OCI-M1 (cell line): ENCODE measurements at places on chromosomes 4 and X.

- DNase-seq: peak; percentile 49
These were observed 16.5 kb downstream of the GAK start for GRCh38 chr4:915595-915994.

DNA sequence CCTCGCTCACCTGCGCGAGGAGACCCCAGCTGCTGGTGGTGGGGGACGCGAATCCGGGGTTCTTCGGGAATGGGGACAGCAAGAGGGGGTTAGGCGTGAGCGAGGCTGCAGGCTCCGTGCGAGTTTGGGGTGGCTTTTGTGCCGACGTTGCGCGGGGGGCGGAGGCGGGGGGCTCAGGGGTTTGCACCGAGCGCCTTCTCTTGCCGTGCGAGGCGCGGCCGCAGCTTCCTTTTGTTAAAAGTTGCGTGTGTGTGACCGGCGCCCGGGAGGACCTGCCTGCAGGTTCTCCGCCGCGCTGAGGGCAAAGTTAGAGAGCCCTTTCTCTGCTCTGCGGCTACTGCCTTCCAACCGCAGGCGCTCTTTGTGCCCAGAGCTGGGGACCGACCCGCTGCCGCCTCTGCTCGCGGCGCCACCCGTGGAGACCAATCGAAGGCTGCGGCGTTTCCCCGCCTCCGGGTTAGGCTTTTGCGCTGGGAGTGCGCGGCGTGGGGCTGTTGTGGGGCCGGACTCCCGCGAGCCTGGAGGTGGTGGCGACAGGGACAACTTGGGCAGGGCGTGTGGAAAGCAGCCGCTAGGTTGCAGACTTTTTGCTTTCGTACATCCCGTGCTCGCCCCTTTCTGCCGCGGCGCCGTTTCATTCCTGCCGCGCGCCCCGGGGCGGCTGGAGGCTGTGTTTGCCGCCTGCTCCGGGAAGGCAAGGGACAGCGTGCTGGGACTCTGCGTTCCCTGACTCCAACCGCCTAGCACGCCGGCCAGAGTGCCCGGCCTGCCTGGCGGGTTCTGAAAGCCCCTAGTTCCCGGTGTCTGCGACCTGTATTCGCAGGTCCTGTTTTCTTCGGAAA lies 716 bp downstream of the KIT start:
- peak; percentile 72 for DNase-seq

DNA sequence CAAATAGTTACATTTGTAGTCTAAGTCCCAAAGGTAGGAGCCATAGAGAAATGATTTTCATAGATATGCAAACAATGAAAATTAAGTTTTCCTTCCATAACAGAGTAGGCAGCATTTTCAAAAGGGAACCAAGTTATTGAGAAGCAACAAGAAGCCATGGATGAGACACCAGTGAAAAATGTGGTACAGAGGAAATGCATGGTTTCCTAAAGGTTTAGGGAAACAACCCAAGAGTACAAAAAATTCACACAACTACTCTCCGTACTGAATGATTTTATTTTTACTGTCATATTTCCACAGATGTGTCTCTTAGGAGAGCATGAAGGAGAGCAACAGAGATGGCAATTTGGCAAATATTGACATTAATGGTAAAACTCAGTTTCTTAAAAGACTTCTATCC lies 1408.9 kb upstream of the PCDH7 start:
- DNase-seq: no peak

- DNase-seq: no peak
These were observed 2.2 kb downstream of the SLIT2 start for GRCh38 chr4:20253735-20254409.

DNA sequence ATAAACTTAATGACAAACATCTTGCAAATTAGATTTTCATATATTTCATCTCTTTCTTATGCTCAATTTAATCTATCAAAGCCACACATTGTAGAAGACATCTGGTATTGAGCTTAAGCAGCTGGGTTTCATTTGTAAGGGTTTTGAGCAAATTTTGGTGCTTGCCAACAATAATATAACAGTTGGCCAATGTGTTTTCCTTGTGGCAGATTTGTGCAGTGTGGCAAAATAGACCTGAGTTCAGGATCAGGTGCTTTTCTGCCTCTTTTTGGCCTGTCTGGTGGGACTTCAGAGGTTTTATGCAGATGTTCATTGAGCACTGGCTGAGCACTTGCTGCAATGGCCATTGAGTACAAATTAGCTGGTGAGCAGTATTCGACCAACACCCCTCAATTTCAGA lies 301.9 kb downstream of the BMPR1B start:
- no peak for DNase-seq

- DNase-seq: no peak
These were observed 649 bp upstream of the VBP1 start for GRCh38 chrX:155215443-155216178.

DNA sequence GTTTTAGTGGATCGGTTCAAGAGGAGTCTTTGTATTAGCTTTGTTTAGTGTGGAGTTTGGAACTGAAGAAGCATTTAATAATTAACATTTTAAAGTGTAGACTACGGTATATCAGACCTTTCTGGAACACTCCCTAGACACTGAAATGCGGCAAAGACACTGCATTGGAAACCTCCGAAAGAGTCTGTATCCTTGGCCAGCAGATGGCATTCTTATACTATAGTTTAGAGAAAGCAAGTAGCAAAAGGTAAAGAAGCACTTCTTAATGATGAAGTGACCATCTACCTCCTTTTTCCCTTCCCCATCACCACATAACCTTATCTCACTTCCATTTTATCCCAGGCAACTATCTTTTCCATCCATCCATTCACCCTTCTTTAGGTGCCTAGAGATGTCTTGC lies 7.6 kb downstream of the FABP2 start:
- peak; percentile 71 for DNase-seq

- DNase-seq: peak; percentile 88
These were observed 471.2 kb downstream of the IQCM start for GRCh38 chr4:149344436-149344835.

GRCh38 chr4:147635348-147635747 lies 18.2 kb downstream of the TMEM184C start:
- DNase-seq: no peak

DNA sequence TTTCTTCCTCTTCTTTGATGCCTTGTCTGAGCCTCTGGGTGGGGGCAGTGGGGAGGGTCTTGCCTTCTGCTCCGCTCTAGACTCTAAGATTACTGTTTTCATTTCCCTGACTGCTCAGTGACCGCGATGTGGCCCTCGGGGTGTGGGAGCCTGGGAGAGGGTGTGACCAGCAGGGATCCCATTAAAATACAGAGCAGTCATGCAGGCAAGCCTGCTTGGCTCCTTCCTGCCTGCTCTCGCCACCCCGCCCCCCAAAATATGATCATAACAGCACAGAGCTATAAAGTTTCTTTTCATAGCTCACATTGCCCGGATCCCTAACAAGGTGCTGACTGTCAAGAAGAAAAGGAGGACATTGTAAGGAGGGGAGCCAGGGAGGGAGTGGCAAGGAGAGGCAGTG lies 332.9 kb downstream of the RAB28 start:
- no peak for DNase-seq

- peak; percentile 65 for DNase-seq
These were observed 10.3 kb downstream of the ATP5ME start for GRCh38 chr4:663438-664428.

DNA sequence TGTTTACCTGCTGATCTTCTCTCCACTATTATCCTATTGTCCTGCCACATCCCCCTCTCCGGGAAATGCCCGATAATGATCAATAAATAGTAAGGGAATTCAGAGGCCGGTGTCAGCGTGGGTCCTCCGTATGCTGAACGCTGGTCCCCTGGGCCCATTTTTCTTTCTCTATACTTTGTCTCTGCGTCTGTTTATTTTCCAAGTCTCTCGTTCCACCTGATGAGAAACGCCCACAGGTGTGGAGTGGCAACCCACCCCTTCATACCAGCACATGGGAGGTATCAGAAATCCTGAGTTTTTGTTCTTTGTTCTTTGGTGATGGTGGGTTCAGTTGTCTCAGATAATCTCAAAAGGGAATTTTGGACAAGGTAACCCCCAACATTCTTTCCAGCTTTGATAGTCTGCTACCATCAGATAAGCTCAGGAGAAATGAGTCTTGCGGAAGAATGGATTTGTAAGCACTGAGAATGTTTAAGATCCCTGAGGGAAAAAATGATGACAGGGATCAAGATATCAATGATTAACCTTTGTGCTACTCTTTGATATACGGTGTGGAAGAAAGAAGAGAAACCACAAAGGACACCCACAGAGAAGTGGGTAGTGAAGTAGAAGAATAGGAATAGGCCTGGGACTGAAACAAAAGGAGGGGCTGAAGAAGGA lies 117.9 kb downstream of the CEP44 start:
- DNase-seq: no peak

DNA sequence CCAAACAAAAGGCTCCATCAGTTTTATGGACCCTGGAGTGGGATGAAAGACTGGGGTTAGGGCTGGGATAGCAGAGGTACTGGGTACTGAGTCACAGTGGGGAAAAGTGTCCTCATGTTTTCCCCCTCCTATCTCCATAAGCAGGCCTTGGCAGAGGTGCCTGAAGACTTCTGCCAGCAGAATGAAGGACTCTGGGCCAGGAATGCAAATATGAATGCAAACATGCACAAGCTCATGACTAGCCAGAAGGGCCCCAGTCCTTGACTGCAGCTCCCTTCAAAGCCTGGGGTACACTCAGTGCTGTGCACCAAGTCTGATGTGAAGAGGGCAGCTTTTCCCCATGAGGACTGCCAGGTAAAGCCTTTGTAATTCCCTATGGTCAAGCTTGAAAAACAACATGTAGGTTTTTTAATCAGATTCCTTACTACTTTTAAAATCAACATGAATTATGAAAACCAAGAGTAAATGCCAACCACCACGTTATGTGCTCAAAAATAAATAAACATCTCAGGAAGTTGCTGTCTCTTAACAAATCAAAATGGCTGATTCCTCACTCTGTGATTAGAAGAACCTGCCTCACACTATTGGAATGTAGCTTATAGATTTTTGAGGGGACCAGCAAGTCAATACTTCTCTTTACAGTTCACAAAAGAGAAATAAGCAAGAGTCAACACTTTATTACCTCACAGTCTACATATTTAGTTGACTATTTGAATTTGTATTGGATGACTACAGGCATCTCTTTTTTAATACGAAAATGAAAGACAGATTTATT lies 1512.0 kb downstream of the ARAP2 start:
- no peak for DNase-seq

- DNase-seq: no peak
These were observed 15.3 kb downstream of the CCNG2 start for GRCh38 chr4:77172336-77172735.

GRCh38 chr4:11469650-11470437 lies 41.1 kb upstream of the HS3ST1 start:
- no peak for DNase-seq

GRCh38 chr4:5474756-5475155 lies 233.6 kb downstream of the EVC2 start:
- DNase-seq: no peak

DNA sequence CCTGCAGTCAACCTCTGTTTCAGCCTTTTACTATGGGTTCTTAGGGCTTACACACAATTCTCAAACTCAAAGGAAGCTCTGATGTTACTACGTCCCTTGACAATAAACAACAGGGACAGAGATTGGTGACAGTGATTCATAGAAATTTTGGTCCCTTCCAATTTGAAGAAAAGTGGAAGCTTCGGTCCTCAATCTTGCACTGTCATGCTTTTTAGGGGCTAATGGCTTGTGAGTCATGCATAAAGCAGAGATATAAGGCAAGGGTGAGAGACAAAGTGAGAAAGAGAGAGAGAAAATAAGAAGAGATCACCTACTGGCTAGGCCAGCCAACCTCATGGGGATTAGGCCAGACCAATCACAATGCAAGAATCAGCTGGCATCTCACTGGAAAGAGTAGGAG lies 63.2 kb upstream of the STARD8 start:
- peak; percentile 38 for DNase-seq

- no peak for DNase-seq
These were observed 92.2 kb upstream of the SPRY1 start for GRCh38 chr4:123304151-123304964.

DNA sequence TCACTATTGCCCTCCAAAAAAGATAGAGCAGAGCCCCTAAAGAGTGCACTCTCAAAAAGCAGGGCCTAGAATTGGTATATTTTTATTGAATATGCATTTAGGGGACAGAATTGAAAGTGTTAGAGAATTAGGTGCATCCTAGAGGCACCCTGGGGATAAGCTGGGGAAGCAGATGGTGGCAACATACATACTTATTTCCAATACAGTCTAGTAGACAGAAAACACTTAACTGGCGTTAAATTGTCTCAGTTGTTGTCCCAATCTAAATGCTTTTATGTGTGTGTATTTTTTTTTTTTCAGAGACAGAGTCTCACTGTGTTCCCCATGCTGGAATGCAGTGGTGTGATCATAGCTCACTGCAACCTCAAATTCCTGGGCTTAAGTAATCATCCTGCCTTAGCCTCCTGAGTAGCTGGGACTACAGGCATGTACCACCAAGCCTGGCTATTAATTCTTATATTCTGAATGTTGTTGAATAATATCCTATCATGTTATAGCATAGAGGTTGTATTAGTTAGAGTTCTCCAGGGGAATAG lies 481.8 kb downstream of the GRXCR1 start:
- no peak for DNase-seq

DNA sequence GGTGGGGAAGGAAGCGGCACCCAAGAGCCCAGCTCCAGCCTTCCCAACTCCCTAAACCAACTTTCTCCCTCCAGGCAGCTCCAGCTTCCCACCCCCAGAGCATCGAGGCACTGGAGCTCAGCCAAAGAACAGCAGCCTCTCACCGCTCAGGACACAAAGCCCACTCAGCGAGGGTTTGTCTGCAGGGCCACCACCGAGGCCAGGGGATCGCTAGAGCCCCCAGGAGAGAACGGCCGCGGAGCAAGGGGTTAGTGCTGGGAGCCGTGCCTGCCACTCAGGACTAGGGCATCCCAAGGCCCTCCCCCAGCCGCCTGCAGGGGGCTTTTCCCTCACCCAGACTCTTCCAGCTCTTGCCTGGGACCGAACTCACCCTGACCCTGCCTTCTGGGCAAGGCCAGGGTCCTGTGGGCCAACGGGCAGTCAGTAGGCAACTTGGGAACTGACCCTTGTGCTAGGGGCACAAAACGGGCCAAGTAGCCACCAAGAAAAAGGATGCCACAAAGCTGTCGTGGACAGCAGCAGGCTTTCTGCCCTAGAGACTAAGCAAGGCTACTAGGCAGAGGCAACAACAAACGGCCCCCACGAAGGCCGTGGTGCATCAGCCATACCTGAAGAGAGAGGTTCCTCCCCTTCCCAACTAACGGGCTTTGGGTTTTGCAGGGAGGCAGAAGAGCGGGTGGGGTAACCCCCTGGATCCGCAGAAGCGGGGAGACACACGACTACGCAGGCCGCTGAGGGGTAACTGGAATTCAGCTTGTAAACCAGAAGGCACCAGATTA lies 2.3 kb downstream of the HCFC1 start:
- DNase-seq: no peak

DNA sequence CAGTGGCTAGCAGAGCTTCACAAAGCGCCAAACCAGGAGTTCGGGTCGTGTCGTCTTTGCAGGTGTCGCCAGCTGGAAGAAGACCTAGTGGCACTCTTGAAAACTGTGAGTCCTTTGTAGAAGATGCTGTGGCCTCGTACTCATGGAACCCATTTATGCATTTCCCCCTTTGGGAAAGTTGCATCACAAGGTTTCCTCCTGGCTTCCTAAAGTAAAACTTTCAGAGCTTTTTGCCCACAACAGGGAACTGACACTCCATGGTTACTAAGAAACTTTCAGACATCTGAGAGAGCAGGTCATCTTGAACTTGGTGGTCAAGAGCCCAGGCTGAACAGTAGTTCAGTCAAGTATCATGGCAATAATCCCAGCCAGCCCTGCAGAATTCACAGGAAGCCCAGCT lies 15.9 kb upstream of the NOCT start:
- no peak for DNase-seq
